ENCODE measurements at places on chromosomes 7 and 10.

DNA sequence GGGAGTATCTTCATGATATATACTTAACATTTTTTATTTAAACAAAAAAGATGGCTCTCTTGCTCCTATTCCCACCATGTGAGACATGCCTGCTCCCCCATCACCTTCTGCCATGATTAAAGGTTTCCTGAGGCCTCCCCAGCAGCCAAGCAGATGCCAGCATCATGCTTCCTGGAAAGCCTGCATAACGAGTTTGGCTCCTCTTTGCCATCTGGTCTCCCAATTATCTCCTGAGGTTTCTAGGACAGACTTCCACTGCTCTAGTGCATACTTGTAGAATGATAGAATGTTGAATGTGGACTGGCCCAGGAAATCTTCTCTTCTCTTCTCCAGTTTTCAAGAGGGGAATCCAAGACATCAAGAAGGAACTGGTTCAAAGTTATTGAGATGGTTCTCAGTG lies 45.9 kb upstream of the ELAPOR2 start:
- DNase-seq, result no peak

GRCh38 chr7:128161466-128162125 lies 79.5 kb upstream of the LEP start:
- DNase-seq, result no peak

GRCh38 chr10:123583639-123584418 lies 82.3 kb upstream of the GPR26 start:
- DNase-seq, result no peak

GRCh38 chr7:108503112-108504026 lies 22.6 kb downstream of the PNPLA8 start:
- DNase-seq, result peak; percentile 69

DNA sequence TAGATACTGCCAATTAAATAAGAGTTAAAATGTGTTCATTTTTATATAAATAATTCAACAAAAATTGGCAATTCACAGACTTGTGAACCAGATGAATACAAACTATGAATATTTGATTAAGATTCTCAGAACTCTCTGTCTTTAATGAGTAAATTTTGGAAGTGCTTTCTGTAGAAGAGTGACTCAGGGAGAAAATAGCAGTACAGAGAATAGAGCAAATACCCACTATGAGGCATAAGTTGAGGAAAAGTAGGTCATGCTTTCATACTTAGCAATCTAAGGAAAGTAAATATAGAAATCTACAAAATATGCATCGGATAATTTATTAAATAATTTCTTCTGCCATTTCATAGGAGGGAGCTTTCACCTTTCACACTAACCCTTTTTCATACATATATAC lies 117.7 kb upstream of the TMEM106B start:
- DNase-seq, result no peak

DNA sequence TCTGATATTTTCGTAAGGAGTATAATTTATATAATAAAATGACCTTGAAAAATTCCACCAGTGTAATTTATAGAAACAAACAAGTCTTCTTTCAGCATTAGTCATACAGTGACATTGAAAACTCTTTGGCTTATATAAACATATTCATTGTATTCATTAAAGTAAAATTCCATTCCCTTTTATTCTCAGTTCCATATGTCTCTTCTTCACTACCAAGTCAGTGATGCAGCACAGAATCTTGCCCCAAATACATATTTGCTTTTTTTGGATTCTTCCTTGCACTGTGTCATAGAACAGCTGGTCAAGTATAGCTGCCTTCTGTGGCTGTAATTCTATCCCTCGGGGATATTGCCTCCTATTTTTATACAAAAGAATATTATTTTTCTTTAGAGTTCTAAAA lies 884.5 kb upstream of the POT1 start:
- DNase-seq, result no peak

DNA sequence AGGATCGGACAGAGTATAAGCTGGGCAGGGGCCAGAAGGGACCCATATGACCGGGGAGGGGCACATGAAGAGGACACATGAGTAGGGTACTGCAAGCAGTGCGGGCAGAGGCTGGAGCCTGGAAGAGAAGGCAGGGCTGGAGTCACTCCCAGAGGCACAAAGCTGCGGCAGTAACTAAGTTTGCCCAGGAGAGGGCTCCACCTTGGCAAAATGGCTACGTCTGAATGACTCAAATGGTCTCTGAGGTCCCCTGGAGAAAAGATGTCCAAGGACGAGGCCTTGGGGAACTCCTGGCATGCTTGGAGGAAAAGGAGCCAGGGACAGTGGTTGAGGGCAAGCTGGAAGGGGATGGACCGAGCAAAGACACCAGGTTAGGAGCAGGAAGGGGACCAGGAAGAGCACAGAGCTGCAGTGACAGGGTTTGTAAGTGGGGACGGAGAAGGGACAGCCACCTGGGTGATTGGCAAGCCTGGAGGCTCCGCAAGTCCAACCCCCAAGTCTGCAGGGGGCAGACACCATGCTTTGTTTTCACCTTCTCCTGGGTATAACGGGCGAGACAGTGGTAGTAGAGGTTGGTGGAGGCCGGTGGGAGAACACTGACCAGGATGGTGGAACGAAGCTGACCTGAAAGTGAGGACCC lies 43.1 kb upstream of the LBX1 start:
- DNase-seq, result peak; percentile 42

DNA sequence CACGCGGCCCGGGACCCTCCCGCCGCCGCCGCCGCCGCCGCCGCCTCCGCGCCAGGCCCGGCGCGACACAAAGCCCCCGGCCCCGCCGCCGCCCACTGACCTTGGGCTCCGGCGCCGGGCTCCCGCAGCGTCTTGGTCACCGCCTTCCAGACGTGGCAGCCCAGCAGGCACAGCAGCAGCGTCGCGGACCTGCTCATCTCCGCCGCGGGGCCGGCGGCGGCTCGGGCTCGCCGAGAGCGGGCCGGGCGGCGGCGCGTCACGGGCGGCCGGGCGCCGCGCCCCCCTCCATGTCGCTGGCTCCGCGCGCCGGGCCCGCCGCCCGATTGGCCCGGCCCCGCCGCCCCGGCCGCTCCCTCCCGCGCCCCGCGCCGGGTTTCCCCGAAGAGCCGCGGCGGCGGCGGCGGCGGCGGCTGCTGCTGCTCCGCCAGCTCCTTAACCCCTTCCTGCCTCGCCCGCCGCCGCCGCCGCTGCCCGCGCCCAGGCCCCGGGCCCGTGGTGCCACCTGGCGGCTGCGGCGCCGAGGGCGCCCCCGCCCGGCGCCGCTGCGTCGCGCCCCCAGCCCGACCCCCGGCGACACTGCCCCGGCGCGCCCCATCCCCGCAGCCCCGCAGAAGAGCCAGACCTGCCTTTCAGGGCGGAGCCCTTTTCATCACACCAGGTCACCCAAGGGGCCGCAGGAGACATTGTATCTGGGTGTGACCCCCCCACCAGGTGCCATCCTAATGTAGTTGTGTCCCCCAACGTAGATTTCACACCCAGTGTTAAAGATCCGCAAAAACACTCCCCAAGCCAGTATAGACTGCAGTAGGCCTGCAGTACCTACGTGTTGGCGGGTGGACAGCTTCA lies at the start of gene FAM171A1:
Gene FAM171A1, minus strand, starts transcription at position 434 of the 846 bp plus-strand sequence. Its CDS starts 237 bp downstream, at position 197.
- DNase-seq, result peak; percentile 12

DNA sequence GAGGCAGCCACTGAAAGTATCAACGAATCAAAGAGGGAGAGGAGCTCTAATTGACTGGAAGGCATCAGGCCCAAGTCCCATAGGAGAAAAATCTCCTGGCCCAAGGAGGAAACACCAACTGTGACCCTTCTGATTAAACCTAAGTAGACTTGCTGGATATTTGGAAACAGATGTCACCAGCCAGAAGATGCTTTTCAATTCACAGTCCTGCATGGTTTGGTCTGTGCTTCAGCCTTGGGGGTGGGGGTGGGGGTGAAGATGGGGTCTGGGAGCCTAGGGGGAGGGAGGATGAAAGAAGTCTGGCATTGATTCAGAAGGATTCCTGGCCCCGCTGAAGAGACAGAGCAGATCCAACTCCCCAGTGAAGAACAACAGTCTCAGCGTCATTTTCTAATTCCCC lies 623.7 kb downstream of the PARD3 start:
- DNase-seq, result no peak

DNA sequence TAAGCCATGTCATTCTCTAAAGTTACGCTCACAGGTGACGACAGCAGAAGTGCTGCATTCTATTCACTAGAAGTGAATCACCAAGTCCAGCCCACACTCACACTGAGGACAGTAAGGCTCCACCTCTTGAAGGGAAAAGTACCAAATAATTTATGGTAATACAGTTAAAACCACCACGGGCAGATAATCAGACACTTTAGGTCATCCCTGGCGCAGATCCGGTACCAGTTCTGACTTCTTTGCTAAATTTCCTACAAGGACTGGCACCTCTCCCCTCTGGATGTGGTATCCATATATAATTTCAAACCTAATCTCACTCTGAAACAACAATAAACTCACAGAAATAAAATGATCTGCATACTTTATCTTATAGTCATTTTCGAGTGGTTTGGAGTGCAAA lies 954.7 kb upstream of the GHITM start:
- DNase-seq, result no peak
